Breast epithelium (tissue), 4 donors: ENCODE measurements at places on chromosomes 6 and 20.

GRCh38 chr6:43250992-43251373, 7.7 kb downstream of the TTBK1 start:
- H3K4me1 ChIP-seq: no peaks in the 10 kb centered on the region
- H3K27me3 ChIP-seq: peaks cover 26% of the 10 kb centered on the region
- H3K27ac ChIP-seq: no peak overlapping the region
- no peak for DNase-seq

GRCh38 chr6:169839898-169840631, 88.6 kb downstream of the ERMARD start:
- DNase-seq: no peak
- H3K4me3 ChIP-seq: no peak overlapping the region
- H3K27me3 ChIP-seq: no peaks in the 10 kb centered on the region
- no peak overlapping the region for H3K27ac ChIP-seq

- H3K4me1 ChIP-seq: peaks cover 7% of the 10 kb centered on the region
- H3K36me3 ChIP-seq: no peaks in the 10 kb centered on the region
These were observed 43.1 kb upstream of the FOXP4 start for GRCh38 chr6:41502917-41503671.

DNA sequence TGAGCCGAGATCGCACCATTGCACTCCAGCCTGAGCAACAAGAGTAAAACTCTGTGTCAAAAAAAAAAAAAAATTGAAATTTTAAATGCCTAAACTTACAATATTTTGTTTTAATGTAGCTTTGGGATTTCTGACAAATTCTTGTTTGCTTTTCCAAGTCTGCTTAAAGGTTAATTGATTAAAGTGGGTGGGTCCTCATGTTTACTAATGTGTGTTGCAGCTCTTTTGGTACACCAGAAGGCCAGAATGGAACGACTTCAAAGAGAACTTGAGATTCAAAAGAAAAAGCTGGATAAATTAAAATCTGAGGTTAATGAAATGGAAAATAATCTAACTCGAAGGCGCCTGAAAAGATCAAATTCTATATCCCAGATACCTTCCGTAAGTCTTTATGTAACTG, 2.7 kb upstream of the SUMO4 start:
- H3K4me3 ChIP-seq: no peak overlapping the region
- H3K4me1 ChIP-seq: no peaks in the 10 kb centered on the region
- H3K36me3 ChIP-seq: peaks cover 5% of the 10 kb centered on the region
- H3K27ac ChIP-seq: no peak overlapping the region
- H3K27me3 ChIP-seq: no peaks in the 10 kb centered on the region

DNA sequence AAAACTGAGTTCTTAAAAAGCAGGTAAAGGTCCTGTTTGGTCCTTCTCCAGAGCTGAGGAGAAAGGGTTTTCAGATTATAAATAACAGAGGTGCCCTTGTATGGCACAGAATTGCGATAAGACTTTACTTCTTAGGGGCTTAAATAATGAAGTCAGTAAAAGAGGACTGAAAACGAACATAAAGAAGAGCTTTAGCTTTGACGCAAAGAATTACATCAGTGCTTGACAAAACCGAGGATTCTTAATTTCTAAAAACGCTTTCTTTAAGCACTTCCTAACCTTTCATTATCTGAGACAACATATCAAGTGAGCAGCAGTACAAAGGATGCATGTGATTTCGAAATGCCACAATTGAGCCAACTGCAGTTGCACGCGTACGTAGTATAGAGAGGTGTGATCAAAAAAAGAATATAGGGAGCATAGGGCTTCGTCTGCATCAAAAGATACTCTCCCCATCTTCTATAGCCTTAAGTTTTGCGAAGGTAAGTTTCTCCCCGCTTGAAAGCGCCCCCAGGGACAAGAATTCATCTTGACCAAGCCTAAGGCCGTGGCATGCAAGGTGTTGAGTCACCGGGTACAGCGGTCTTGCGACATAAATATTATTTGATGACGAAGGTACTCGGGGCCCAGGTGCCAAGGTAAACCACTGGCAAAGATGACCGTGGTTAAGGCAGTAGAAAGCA, 778 bp upstream of the LOC128125822 start:
- H3K27me3 ChIP-seq: no peaks in the 10 kb centered on the region
- H3K36me3 ChIP-seq: no peaks in the 10 kb centered on the region
- peak; percentile 92 for DNase-seq
- H3K4me3 ChIP-seq: peak overlapping the region; percentile 96
- H3K27ac ChIP-seq: peak overlapping the region; percentile 100
- no peaks in the 10 kb centered on the region for H3K4me1 ChIP-seq

- H3K4me1 ChIP-seq: peaks cover 8% of the 10 kb centered on the region
- no peaks in the 10 kb centered on the region for H3K36me3 ChIP-seq
- H3K27me3 ChIP-seq: no peaks in the 10 kb centered on the region
- H3K4me3 ChIP-seq: no peak overlapping the region
These were observed 17.3 kb downstream of the GABRR2 start for GRCh38 chr6:89297695-89298351.

- DNase-seq: no peak
- H3K4me3 ChIP-seq: no peak overlapping the region
- H3K36me3 ChIP-seq: no peaks in the 10 kb centered on the region
- H3K27me3 ChIP-seq: no peaks in the 10 kb centered on the region
These were observed 3.7 kb downstream of the MRPS18A start for GRCh38 chr6:43683708-43684455.

DNA sequence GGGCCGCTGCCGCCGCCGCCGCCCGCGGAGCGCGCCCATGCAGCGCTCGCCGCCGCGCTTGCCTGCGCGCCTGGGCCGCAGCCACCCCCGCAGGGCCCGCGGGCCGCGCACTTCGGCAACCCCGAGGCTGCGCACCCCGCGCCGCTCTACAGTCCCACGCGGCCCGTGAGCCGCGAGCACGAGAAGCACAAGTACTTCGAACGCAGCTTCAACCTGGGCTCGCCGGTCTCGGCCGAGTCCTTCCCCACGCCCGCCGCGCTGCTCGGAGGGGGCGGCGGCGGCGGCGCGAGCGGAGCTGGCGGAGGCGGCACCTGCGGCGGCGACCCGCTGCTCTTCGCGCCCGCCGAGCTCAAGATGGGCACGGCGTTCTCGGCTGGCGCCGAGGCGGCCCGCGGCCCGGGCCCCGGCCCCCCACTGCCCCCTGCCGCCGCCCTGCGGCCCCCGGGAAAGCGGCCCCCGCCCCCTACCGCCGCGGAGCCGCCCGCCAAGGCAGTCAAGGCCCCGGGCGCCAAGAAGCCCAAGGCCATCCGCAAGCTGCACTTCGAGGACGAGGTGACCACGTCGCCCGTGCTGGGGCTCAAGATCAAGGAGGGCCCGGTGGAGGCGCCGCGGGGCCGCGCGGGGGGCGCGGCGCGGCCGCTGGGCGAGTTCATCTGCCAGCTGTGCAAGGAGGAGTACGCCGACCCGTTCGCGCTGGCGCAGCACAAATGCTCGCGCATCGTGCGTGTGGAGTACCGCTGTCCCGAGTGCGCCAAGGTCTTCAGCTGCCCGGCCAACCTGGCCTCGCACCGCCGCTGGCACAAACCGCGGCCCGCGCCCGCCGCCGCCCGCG, 730 bp downstream of the INSM1 start:
- no peak for DNase-seq
- no peak overlapping the region for H3K27ac ChIP-seq
- H3K27me3 ChIP-seq: no peaks in the 10 kb centered on the region

DNA sequence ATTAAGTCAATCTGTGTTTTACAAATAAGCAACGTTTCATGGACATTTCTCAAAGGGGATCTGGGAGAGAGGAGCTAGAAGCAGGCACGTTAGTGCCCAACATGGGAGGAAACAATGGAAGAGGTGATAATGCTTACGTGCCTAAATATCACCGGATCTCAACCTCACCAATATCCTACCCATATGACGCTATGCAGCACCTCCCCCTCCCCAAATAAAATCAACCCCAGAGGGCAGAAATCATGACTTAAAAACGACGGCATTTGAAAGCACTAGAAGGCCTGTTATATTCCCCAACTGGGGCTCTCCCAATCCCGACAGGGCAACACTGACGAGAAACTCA, 425 bp downstream of the HBS1L start:
- peaks cover under 1% of the 10 kb centered on the region for H3K36me3 ChIP-seq
- no peak for DNase-seq
- H3K27me3 ChIP-seq: no peaks in the 10 kb centered on the region
- H3K4me1 ChIP-seq: peaks cover 4% of the 10 kb centered on the region

GRCh38 chr6:105495515-105495914, 92.6 kb upstream of the PREP start:
- no peak overlapping the region for H3K27ac ChIP-seq
- H3K4me1 ChIP-seq: no peaks in the 10 kb centered on the region
- no peak overlapping the region for H3K4me3 ChIP-seq
- H3K27me3 ChIP-seq: no peaks in the 10 kb centered on the region
- DNase-seq: no peak

GRCh38 chr6:113121571-113121970, 735.6 kb upstream of the MARCKS start:
- no peaks in the 10 kb centered on the region for H3K27me3 ChIP-seq
- no peaks in the 10 kb centered on the region for H3K36me3 ChIP-seq
- H3K4me1 ChIP-seq: no peaks in the 10 kb centered on the region
- no peak overlapping the region for H3K27ac ChIP-seq
- no peak for DNase-seq

DNA sequence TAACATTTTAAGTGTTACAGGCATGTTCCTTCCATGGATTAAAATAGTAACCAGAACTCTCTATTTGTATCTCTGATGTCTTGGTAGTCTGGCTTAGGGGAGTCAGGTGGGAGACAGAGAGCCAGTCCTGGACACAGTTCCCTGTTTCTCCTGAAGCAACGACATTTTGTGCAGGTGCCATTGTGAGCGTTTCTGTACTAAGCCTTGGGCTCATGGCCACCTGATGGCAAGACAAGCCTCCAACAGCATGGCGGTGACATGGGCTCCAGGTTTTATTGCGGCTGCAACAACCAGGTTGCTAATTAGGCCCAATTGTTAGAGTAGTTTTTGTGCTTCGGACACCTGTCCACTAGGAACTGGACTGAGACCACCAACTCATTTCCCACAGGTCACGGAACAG, 105.3 kb downstream of the PRDM13 start:
- H3K36me3 ChIP-seq: no peaks in the 10 kb centered on the region
- no peak overlapping the region for H3K4me3 ChIP-seq
- DNase-seq: no peak
- H3K4me1 ChIP-seq: no peaks in the 10 kb centered on the region

- no peak for DNase-seq
- H3K4me1 ChIP-seq: no peaks in the 10 kb centered on the region
- H3K4me3 ChIP-seq: no peak overlapping the region
- H3K36me3 ChIP-seq: no peaks in the 10 kb centered on the region
These were observed 54.7 kb downstream of the ELOVL5 start for GRCh38 chr6:53294095-53294494.

GRCh38 chr20:61263084-61263695, 11.1 kb downstream of the CDH4 start:
- H3K27ac ChIP-seq: no peak overlapping the region
- no peak overlapping the region for H3K4me3 ChIP-seq
- DNase-seq: no peak
- H3K27me3 ChIP-seq: no peaks in the 10 kb centered on the region

DNA sequence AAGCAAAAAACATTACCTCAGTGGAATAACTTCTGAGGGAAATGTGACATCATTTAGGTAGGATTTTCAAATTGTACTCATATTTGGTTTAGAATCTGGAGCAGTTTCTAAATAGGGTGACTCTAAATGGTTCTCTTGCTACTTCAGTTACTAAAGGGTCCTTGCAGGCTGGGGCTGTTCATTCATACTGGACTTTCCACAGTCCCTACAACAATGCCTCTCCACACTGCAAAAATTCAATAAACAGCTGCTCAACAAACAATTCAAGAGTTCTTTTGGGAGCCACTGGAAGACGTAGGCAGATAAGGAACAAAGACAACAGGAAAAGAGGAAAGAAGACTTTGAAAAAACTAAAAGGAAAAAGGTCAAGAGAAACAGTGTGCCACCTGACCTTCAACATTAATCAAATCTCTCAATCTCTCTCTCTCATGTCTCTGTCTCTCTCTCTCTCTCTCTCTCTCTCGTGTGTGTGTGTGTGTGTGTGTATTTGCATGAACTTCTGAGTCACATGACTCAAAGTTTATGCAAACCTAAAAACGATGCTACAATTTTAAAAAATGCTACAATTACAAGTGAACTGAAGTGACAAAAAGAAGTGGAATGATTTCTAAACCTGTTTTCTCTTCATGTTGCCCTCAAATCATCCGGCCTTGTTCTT, 14.5 kb downstream of the NOL7 start:
- H3K27me3 ChIP-seq: no peaks in the 10 kb centered on the region
- no peaks in the 10 kb centered on the region for H3K36me3 ChIP-seq
- DNase-seq: no peak
- H3K27ac ChIP-seq: no peak overlapping the region
- no peak overlapping the region for H3K4me3 ChIP-seq
- no peaks in the 10 kb centered on the region for H3K4me1 ChIP-seq

DNA sequence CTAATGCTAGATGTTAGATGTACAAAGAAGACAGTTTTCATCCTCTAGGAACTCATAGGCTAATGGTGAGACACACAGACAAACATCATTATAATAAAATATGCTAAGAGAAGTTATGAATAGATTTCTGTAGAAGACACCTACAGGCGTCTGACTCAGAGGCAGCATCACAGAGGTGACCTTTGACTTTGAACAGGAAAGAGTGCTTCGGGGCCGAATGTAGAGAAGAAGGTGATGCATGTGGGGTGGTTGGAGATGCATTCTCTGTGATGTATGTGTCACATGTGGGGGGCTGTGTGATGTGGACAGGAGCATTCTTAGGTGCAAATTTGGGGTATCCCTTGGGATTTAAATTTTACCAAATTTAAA, 6.8 kb downstream of the GUCA1A start:
- DNase-seq: no peak
- H3K27me3 ChIP-seq: peaks cover 3% of the 10 kb centered on the region

DNA sequence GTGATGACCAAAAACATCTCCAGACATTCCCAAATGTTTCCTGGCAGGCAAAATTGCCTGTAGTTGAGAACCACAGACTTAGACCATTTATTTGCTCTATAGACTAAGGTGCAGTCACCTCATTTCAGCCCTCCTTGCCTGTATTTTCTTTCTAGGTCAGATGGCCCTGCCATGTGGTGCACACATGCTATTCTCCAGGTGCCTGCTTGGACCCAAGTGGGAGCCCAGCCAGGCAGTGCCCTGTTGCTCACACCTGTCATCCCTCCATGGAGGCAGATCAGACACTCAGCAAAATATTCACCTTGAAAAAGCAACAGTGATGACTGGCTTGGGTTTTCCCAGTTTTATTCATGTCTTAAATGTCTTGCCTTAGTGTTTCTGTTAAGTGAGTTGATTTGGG, 311.4 kb downstream of the TFAP2C start:
- no peaks in the 10 kb centered on the region for H3K4me1 ChIP-seq
- no peak overlapping the region for H3K27ac ChIP-seq
- H3K4me3 ChIP-seq: no peak overlapping the region
- no peaks in the 10 kb centered on the region for H3K27me3 ChIP-seq
- no peak for DNase-seq

- DNase-seq: no peak
- H3K4me1 ChIP-seq: no peaks in the 10 kb centered on the region
- no peaks in the 10 kb centered on the region for H3K36me3 ChIP-seq
- H3K27ac ChIP-seq: no peak overlapping the region
These were observed 27.5 kb upstream of the RPS6KA2 start for GRCh38 chr6:166654573-166654972.
